GM04504 (cell line): ENCODE measurements at places on chromosomes 12 and 14.

- no peak for DNase-seq
These were observed 28.2 kb upstream of the BCAT1 start for GRCh38 chr12:24977060-24977459.

DNA sequence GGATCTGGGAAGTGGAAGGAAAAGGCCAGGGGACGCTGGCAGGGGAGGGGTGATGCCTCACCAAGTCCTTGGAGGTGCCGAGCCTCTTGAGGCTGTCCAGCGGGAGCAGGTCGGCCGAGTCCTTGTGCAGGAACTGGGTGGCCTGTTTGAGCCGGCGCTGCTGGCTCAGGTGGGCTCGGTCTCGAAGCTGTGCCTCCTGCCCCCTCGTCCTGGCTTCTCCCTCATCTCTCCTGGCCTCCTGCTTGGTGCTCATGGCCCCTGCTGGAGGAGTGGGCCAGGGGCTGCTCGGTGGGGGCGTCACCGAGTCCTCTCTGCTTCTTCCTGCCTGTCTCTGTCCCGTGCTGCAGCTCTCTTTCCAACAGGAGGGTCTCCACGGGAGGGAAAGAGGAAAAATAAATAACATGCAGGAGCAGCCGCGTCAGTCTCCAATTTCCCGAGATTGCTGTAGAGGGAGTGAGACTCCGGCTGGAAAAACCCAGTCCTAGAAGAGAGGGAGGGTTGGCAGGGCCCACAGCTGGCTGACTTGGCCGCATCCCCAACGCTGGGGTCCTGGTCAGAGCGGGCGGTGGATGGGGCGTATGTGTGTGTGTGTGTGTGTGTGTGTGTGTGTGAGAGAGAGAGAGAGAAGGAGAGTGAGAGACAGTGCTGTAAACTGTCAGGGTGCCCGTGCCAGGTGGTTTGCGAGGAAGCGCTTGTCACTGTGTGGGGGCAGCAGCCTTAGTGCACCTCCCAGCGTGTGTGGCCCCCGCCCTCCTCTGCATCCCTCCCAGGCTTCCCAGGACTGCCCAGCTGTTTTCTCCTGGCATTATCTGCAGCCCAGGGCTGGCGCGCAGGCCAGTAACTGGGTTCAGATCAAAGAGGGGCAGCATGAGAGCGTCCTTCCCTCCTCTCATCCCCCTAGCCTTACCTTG, at the start of gene NRIP2:
TSS of gene NRIP2 (minus strand) at position 455 of the 911 bp plus-strand sequence. CDS start at position 403, 52 bp downstream.
- DNase-seq = no peak

GRCh38 chr14:25406818-25407217, 356.9 kb upstream of the STXBP6 start:
- no peak for DNase-seq

GRCh38 chr14:77625360-77625759, 8.9 kb upstream of the SPTLC2 start:
- no peak for DNase-seq

- DNase-seq = no peak
These were observed 5.6 kb downstream of the GMFB start for GRCh38 chr14:54483073-54483745.

DNA sequence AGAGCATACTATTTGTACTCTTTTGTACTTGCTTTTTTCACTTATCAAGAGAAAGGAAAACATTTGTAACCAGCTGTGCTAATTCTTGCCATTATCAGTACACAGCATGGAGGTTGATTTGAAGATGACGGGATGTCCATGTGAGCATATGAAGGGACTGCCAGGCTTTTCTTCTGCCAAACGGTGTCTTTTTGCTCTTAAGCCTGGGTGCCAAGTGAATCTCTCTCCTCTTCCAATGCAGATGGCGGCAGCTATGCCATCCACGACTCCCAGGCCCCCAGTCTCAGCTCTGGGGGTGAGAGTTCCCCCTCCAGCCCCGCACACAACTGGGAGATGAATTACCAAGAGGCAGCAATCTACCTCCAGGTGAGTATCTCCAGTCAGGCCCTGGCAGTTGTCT, 38.9 kb downstream of the TPCN1 start:
- DNase-seq = no peak

- no peak for DNase-seq
These were observed 328.6 kb downstream of the PCNX1 start for GRCh38 chr14:71235875-71236274.

- DNase-seq = no peak
These were observed 5.2 kb downstream of the TRAFD1 start for GRCh38 chr12:112130441-112130998.

- peak; percentile 24 for DNase-seq
These were observed 580.2 kb downstream of the ETNK1 start for GRCh38 chr12:23204933-23205778.

GRCh38 chr14:22388669-22389595, 200.1 kb downstream of the DAD1 start:
- DNase-seq = no peak

GRCh38 chr12:32261638-32262037, 137.7 kb upstream of the FGD4 start:
- DNase-seq = no peak

DNA sequence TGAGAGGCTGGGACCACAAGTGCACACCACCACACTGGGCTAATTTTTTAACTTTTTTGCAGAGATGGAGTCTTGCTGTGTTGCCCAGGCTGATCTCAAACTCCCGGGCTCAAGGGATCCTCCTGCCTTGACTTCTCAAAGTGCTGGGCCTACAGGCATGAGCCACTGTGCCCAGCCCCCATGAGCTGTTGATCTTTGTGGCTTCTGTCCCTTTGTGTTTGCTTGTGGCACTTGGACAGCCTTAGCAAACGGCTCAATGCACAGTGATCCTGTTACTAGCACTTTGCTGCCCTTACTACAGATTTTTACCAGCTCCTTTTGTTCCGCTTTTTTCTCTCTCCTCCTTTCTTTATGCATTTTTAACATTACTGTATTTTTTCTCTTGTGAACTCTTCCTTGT, 25.3 kb upstream of the EVL start:
- no peak for DNase-seq

DNA sequence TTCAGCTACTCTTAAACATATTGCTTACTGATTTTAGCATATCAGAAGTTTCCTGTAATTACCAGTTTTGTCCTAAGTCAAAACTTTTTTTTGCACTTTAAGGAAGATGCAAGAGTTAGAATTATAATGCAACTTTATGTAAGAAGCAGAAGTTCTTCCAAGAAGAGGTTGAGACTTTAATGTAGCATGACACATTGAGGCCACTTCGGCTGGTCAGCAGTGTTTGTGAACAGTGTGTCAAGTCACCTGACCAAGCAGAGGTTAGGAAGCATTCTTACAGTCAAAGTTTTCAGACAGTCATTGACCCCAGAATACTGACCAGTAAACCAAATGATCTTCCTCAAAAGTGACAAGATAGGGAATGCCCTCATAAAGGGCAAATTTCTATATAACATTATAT, 15.2 kb downstream of the FGFR1OP2 start:
- no peak for DNase-seq

DNA sequence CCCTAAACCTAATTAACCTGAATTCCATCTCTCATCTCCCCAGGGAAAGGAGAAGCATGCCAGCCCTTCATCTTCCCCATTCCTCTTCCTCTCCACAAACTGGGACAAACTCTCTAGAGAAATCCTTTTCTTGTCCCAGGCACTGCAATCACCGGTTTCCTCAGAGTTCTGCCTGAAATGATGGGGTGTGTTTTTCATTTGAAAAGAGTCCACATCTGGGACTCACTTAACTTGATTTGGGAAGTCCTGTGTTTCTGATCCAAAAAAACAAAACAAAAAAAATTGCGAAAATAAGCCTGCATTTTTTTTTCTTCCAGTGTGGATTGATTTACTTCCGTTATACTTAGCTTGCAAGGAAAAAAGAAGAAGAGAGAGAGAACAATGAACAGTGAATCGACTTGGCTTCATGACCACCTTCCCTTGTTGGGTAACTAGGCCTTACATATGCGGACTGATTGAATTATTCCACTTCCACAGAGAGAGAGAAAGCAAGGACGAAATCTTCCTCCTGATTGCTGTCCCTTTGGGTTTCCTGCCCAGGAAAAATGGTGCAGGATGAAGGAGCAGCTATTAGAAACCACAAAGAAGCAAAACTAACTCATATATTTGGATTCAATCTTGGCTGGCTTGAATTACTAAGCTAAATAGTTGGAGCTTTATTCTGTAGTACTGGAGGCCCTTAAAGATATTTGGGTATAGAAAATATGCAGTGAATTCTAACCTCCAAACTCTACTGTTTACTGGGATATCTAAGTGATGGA, 506.2 kb upstream of the TBX3 start:
- no peak for DNase-seq

DNA sequence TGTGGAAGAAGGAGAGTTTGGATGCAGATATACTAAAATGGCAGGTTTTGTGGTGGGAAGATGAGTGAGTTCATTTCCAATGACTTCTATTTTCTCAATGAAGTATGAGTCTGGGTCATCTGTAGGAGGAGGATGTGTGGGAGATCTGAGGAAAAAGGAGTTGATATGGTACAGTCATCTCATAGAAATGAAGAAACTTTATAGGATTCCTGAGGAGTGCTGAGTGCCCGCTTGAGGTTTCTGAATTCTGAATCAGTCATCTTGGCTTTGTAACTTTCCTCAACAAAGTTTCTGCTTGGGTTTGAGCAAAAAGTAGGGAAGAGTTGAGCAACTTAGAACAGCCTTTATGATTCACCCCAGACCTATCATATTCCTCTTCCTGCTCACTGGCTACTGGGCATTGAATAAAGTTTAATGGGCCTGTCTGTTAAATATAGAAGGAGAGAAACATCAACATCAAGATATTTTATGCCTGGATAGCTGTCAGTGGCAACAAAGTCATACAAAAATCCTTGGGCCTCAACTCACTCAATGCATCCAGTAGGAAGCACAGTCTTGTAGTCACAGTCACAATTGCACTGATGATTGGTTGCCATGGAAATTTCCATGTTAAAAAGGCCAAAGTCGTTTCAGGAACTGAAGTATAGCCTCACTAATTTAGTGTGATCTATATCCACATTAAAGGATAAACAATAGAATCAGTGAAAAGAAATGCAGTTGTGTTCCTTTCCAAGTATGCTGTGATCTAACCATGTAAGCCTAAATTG, 284.7 kb downstream of the DUSP6 start:
- peak; percentile 82 for DNase-seq

GRCh38 chr12:131684015-131684725, 26.7 kb upstream of the SFSWAP start:
- no peak for DNase-seq

GRCh38 chr12:120264086-120264903, 1.2 kb downstream of the PXN start:
- DNase-seq = no peak

DNA sequence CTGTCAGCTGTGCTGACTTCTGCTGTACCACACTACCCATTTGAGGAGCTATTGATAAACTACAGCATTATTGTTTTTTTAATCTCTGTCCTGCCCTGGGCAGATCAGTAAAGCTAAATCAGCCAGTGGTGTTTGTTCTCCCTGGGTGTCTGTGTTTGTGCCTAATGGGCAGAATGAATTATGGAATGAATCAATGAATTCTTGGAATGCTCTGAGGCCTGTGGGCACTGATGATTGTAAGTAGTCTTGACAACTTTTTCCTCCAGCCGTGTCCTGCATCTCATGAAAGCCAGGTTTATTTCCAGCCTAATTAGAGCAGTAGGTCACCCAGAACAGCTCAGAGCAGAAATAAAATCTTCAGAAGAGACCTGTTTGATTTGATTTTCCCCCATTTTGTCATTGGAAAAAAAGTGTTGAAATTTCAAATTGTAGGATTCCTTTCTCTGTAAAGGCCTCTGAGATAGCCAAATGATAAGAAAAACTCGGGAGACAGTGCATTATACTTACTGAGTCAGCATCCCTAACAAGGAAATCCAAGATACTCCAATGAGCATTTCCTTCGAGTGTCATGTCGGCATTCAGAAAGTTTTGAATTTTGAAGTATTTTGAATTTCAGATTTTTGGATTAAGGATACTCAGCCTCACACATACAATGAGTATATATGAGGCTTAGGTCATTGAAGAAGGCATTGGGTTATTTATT, 19.4 kb upstream of the EVL start:
- no peak for DNase-seq

DNA sequence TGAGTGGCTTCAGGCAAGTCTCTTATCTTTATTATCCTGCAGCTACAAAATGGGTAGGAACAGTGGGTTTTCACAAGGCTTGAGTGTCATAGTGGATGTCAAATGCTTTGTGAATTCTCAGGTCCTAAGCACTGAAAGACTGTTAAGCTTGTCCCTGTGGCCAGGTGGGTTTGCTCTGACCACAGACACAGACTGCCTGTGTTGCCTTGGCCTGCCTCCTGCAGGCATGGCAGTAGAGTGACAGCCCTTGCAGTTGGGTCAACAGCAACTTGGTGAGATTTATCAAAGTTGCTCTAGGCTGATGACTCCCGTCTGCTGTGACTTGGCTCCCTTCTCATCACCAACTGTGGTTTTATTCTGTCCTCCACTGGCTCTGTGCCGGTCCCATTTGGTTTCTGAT, 520.0 kb upstream of the CCDC196 start:
- DNase-seq = no peak

- no peak for DNase-seq
These were observed 44.5 kb downstream of the GTF2A1 start for GRCh38 chr14:81176241-81176640.

GRCh38 chr14:79044894-79045624, 874.9 kb downstream of the NRXN3 start:
- peak; percentile 71 for DNase-seq

GRCh38 chr12:78101113-78101876, 270.6 kb downstream of the NAV3 start:
- DNase-seq = no peak

- DNase-seq = no peak
These were observed 208.6 kb upstream of the OR4E1 start for GRCh38 chr14:21882226-21882625.

- DNase-seq = no peak
These were observed 49.8 kb upstream of the ANO6 start for GRCh38 chr12:45166056-45166455.

- no peak for DNase-seq
These were observed 111.0 kb downstream of the MNAT1 start for GRCh38 chr14:60845523-60845922.

- DNase-seq = no peak
These were observed 17.4 kb upstream of the CACNA2D4 start for GRCh38 chr12:1935700-1936378.

- DNase-seq = no peak
These were observed 191.3 kb upstream of the MYL2 start for GRCh38 chr12:111111681-111112080.

GRCh38 chr14:76501156-76501720, 125.3 kb downstream of the ESRRB start:
- no peak for DNase-seq

- DNase-seq = no peak
These were observed 8.1 kb upstream of the SNRNP35 start for GRCh38 chr12:123449856-123450255.

GRCh38 chr12:21921436-21921835, 19.8 kb downstream of the ABCC9 start:
- no peak for DNase-seq
